Dermis microvascular lymphatic vessel endothelial cell (primary cell): ENCODE measurements at places on chromosomes 16 and 17. TPM values are rescaled to one million over a fixed set of nuclear protein-coding genes. Genes with fewer than 3 reads are reported as not detected.

Gene CD68
- 0.77 and 1.5 TPM in 2 replicates for total RNA-seq

Gene NPIPA5
- 0.64 TPM in 1 of 2 replicates, not detected in the other for total RNA-seq

Gene PRSS22
- total RNA-seq, result not detected in 2 replicates

Gene BMERB1
- total RNA-seq, result 11.2 and 15.9 TPM in 2 replicates

Gene PYY
- not detected in 2 replicates for total RNA-seq

Gene SLC16A13
- total RNA-seq, result 1.4 and 2.0 TPM in 2 replicates

Gene AIPL1
- total RNA-seq, result not detected in 2 replicates

Gene CD300LB
- total RNA-seq, result not detected in 2 replicates
